ENCODE measurements at places on chromosomes 6 and 20.
A peak's percentile ranks its signal among the peaks of the same experiment; 100 is the strongest.

GRCh38 chr6:3484946-3485345, 28.1 kb upstream of the SLC22A23 start:
- peaks cover 71% of the 10 kb centered on the region for H3K27me3 ChIP-seq
- no peaks in the 10 kb centered on the region for H3K36me3 ChIP-seq
- H3K27ac ChIP-seq: no peak overlapping the region
- no peak for DNase-seq

GRCh38 chr6:158067436-158068015, 85.9 kb downstream of the SYNJ2 start:
- peaks cover 77% of the 10 kb centered on the region for H3K36me3 ChIP-seq
- H3K4me1 ChIP-seq: peaks cover 12% of the 10 kb centered on the region
- no peak overlapping the region for H3K27ac ChIP-seq
- DNase-seq: no peak
- H3K4me3 ChIP-seq: no peak overlapping the region

DNA sequence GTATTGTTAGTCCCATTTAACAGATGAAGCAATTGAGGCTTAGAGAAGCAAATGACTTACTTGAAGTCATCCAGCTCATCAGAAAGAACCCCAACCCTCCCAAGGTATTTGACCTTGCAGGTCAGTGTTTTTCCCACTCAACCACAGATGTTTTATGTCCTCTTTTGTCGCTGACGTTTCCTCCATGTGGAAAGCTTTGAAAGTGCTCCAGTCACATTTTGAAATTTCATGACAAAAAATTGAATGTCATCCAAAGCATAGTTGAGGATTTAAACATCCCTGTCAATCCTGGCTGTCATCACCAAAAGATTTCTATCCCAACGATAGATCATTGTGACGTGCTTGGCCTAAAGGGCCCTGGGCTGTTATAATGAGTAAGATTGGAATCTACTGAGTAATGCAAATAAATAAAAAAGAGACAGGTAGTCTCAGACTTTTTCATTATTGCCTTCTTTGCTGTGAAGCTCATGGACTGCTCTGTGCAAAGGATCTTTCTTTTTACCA, 102.7 kb downstream of the TSHZ2 start:
- no peak overlapping the region for H3K27ac ChIP-seq
- H3K27me3 ChIP-seq: no peaks in the 10 kb centered on the region
- H3K36me3 ChIP-seq: no peaks in the 10 kb centered on the region
- H3K4me1 ChIP-seq: peaks cover 34% of the 10 kb centered on the region

DNA sequence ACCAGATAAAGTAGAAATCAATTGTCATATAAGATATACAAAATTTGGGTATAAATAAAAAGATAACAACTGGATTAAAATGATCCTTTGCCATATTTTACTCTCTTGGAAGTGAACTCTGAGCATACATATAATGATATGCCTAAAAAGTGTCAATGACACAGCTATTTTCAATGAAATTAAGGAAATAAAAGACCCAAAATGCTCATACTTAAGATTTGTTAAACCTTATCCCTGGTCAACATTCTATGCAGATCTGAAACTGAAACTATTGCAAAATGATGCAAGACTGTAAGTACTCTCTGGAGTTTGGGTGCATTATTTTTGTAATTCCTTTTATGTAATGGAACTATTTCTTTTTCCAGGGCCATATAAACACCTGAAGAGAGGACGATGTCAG, 119.0 kb upstream of the SGK1 start:
- peaks cover 12% of the 10 kb centered on the region for H3K4me1 ChIP-seq
- peak overlapping the region; percentile 60 for H3K27ac ChIP-seq
- no peak overlapping the region for H3K4me3 ChIP-seq
- no peak for DNase-seq

GRCh38 chr6:167244064-167244960, 46.8 kb upstream of the UNC93A start:
- peaks cover 49% of the 10 kb centered on the region for H3K27me3 ChIP-seq
- no peak overlapping the region for H3K4me3 ChIP-seq
- no peaks in the 10 kb centered on the region for H3K4me1 ChIP-seq
- no peak overlapping the region for H3K27ac ChIP-seq
- no peaks in the 10 kb centered on the region for H3K36me3 ChIP-seq
- no peak for DNase-seq

DNA sequence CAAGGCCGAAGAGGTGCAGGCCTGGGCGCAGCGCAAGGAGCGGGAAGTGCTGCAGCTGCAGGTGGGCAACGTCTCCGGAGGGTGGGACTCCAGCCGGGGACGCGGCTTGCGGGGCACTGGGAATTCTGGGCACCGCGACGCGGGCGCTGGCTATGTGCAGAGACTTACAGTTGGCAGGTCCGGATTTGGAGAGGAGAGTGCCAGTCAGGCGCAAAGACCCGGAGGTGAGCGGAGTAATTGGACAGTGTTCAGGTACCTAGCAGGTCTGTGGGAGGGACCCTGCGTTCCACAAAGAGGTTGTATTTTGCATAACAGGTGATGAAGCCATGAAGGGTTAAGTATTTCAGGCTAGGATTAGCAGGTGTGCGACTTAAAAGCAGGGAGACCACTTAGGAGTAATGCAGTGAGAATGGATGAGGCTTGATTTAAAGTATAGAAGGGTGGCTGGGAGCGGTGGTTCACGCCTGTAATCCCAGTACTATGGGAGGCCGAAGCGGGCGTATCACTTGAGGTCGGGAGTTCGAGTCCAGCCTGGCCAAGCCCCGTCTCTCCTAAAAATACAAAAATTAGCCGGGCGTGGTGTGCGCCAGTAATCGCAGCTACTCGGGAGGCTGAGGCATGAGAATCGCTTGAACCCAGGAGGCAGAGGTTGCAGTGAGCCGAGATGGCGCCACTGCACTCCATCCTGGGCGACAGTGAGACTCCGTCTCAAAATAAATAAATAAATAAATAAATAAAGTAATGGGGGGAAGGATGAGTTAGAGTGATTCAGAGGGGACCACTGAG, 1.0 kb downstream of the MRPS26 start:
- no peak for DNase-seq
- H3K4me1 ChIP-seq: peaks cover 44% of the 10 kb centered on the region
- H3K27ac ChIP-seq: peak overlapping the region; percentile 96
- no peaks in the 10 kb centered on the region for H3K27me3 ChIP-seq
- peaks cover 26% of the 10 kb centered on the region for H3K36me3 ChIP-seq
- peak overlapping the region; percentile 87 for H3K4me3 ChIP-seq

GRCh38 chr6:106181664-106182418, 95.7 kb downstream of the PRDM1 start:
- H3K27ac ChIP-seq: no peak overlapping the region
- H3K4me1 ChIP-seq: no peaks in the 10 kb centered on the region
- H3K4me3 ChIP-seq: no peak overlapping the region
- peaks cover 13% of the 10 kb centered on the region for H3K36me3 ChIP-seq
- no peak for DNase-seq

DNA sequence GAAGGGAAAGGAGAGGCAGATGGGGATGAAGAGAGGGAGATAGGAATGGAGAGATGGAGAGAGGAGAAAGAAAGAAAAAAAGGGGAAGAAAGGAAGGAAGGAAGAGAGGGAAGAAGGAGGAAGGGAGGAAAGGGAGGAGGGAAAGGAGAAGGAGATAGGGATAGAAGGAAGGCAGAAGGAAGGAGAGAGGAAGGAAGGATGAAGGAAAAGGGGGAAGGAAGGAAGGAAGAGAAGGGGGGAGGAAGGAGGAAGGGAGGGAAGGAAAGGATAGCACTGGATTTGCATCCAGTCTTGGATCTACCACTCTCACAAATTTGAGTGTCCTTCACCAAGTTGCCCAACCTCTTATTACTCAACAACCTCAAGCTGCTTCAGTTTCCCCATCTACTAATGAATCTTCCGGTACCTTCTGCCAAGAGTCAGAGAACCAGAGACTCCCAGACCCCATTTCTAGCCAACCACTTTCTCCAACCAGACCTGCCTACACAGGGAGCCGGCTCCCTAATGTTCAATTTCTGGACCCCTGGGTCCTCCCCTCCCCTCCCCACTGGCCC, 79.7 kb upstream of the FOXP4 start:
- no peak overlapping the region for H3K27ac ChIP-seq
- H3K36me3 ChIP-seq: no peaks in the 10 kb centered on the region
- no peak overlapping the region for H3K4me3 ChIP-seq

DNA sequence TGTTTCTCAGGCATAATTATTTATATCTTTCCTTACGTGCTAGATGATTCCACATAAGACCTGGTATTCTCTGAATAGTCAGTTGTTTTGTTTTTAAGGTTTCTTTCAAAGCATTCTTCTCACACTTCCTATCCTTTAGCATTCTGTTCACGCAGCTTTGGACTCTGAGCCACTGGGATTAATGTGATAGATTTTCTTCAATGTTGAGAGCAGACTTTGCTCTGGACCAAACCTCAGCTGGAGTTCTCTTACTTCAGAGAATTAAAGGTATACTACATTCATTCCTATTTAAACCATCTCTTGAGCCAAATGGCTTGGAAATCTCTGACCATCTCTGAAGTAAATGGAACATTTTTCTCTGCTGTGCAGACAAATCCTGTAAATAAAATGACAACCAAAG, 70.7 kb upstream of the TRAF3IP2 start:
- no peak overlapping the region for H3K27ac ChIP-seq
- H3K4me1 ChIP-seq: peaks cover 38% of the 10 kb centered on the region
- peaks cover 39% of the 10 kb centered on the region for H3K36me3 ChIP-seq
- no peak overlapping the region for H3K4me3 ChIP-seq

- H3K4me3 ChIP-seq: no peak overlapping the region
- no peaks in the 10 kb centered on the region for H3K36me3 ChIP-seq
- H3K27me3 ChIP-seq: no peaks in the 10 kb centered on the region
- no peak overlapping the region for H3K27ac ChIP-seq
These were observed 10.9 kb downstream of the HIVEP2 start for GRCh38 chr6:142934106-142934505.

DNA sequence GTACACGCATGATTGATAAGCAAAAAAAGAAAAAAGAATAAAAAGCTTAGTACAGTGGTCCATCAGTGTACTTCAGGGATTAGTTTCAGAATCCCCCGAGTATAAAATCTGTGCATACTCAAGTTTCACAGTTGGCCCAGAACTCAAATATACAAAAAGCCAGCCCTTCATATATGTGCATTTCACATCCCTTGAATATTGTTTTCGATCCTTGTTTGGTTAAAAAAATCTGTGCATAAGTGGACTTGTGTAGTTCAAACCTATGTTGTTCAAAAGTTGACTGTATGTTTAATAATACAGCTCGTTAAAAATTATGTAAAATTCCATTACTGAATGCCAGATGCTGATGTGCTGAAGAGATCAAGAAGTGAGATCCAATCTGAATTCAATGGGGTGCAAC, 54.2 kb downstream of the LHFPL5 start:
- no peaks in the 10 kb centered on the region for H3K4me1 ChIP-seq
- no peak overlapping the region for H3K4me3 ChIP-seq
- no peak overlapping the region for H3K27ac ChIP-seq
- no peaks in the 10 kb centered on the region for H3K27me3 ChIP-seq
- DNase-seq: no peak

DNA sequence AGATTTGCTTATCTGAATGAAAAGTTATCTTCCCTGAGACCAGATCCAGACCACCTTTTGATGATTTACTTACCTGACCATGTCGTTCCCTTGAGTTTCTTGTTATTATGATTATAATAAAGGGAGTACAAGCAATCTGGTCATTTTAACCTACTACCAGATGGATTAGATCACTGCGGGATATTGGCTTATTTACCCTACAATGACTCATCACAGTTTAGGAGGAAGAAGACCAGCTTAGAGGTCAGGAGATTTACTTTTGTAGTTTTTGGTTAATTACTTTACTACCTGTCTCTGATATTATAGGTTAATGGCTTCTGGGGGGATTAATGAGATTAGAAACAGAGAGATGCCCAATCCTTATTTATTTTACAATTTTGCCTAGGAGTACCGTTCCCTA, 10.7 kb downstream of the PKIB start:
- DNase-seq: no peak
- H3K4me3 ChIP-seq: no peak overlapping the region
- H3K27me3 ChIP-seq: peaks cover 14% of the 10 kb centered on the region
- no peak overlapping the region for H3K27ac ChIP-seq
- H3K36me3 ChIP-seq: no peaks in the 10 kb centered on the region
- no peaks in the 10 kb centered on the region for H3K4me1 ChIP-seq

DNA sequence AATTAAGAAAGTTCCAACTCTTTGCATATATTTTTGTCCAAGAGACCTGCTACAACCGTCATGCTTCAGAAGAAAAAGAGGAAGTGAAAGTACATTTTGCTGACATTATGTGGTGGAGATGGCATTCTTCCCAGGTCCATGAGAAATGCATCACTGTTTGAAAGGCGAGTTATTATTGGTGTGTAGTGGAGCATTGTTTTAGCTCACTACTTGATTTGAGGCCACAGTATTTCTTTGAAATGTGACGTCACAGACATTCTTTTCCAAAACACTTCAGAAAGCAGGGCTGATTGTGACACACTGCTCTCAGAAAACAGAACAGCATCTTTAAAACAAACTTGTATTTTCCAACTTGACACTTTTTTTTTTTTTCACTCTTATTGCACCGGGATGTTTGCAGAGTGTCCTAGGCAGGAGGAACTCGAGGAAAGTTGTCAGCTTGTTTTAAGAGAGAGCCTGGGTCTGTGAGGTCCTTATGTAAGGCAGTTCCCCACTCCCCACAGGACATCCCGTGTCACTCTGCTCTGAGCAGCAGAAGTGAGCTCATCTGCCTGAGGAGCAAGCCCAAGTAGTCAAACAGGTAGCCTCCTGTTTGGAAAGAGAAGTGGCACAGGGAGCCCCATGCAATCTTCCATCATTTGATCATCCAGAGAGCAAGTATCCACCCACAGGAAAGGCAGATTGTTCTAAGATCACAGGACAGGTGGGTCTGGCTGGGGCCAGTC, 1.1 kb downstream of the SPTLC3 start:
- H3K27ac ChIP-seq: peak overlapping the region; percentile 79
- H3K4me3 ChIP-seq: peak overlapping the region; percentile 67
- DNase-seq: no peak
- H3K4me1 ChIP-seq: peaks cover 42% of the 10 kb centered on the region
- H3K36me3 ChIP-seq: no peaks in the 10 kb centered on the region

GRCh38 chr6:110938171-110938570, 20.3 kb upstream of the GTF3C6 start:
- DNase-seq: no peak
- no peaks in the 10 kb centered on the region for H3K36me3 ChIP-seq
- no peaks in the 10 kb centered on the region for H3K27me3 ChIP-seq
- no peak overlapping the region for H3K4me3 ChIP-seq
- no peak overlapping the region for H3K27ac ChIP-seq

- peaks cover 46% of the 10 kb centered on the region for H3K4me1 ChIP-seq
- H3K4me3 ChIP-seq: peak overlapping the region; percentile 93
- DNase-seq: no peak
- no peaks in the 10 kb centered on the region for H3K27me3 ChIP-seq
- H3K27ac ChIP-seq: peak overlapping the region; percentile 98
These were observed 1.5 kb upstream of the GFOD1 start for GRCh38 chr6:13488896-13489237.

GRCh38 chr6:18527836-18528743, 140.9 kb downstream of the RNF144B start:
- H3K27me3 ChIP-seq: no peaks in the 10 kb centered on the region
- H3K4me1 ChIP-seq: no peaks in the 10 kb centered on the region
- no peak overlapping the region for H3K27ac ChIP-seq
- no peak for DNase-seq
- H3K36me3 ChIP-seq: no peaks in the 10 kb centered on the region

DNA sequence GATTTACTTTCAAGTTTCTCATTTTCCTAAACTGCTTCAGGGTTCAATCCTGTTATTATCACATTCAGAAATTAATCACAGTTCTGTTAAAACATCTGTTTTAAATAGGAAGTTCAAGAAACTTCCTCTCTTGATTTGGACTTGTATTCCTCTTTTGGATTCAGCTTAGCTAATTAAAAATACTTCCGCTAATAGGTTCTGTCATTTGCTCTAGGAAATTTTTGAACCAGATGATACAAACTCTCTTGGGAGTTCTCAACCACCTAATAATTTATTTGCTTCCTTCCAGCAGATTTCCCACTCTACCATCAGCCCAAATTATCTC, 15.9 kb upstream of the TMEM30A start:
- peaks cover 17% of the 10 kb centered on the region for H3K36me3 ChIP-seq
- no peak for DNase-seq
- H3K27ac ChIP-seq: peak overlapping the region; percentile 36
- peaks cover 23% of the 10 kb centered on the region for H3K4me1 ChIP-seq
- no peak overlapping the region for H3K4me3 ChIP-seq
- H3K27me3 ChIP-seq: no peaks in the 10 kb centered on the region
